Activated T-cell treated with anti-CD3 and anti-CD28 coated beads, Interleukin-2, amount 50 U/mL, for 72 hours (primary cell): ENCODE measurements at places on chromosomes 13 and 19.

GRCh38 chr19:10037367-10037766, 24.1 kb downstream of the RDH8 start:
- DNase-seq, result no peak

DNA sequence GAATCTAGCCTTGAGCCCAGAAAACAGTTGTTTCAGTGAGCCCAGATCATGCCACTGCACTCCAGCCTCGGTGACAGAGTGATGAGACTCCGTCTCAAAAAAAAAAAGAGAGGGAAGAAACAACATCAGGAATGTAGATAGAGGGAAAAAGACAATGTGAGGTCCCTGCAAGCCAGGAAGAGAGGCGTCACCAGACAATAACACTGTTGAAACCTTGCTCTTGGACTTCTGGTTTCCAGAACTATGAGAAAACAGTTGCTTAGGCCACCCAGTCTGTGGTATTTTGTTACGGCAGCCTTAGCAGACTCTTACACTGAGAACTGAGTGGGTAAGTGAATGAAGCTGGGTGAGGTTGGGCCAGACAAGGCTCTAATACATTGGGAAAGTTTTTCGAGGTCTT, 64.1 kb downstream of the TNFSF11 start:
- no peak for DNase-seq

GRCh38 chr13:34943436-34944273, 1.6 kb downstream of the NBEA start:
- DNase-seq, result peak; percentile 6

DNA sequence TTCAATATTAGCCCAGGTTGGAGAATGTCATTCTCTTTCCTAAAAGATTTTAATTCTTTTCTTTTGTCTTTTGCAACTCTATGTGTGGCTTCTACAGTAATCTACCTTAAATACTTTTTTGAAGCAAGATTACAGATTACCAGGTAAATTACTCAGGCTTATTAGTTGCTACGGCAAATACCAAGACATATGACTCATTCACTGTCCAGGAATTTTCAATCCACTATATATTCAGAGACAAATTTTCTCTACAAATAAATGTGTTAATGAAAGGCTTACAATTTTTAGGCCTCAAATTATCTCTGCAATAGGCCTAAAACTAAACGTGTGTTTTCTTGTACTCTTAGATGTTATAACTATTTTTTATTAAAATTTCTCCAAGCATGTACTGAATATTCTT, 631.3 kb downstream of the DIAPH3 start:
- no peak for DNase-seq

DNA sequence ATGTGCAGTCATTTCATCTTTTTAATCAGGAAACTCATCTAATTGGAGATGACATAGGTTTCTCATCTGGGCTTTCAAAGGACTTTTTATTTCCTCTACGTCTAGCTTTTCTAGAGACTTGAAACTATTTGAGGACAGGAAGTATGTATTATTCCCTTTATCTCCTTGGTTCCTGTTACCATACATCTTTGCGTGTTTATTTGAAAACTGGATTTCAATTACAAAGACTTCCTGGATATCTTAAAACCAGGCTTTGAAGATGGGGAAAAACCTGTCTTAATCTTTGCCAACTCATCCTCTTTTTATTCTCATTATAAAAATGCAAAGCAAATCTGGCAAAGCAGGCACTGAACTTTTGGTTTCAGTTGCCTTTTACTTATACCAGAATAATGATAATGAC, 130.5 kb downstream of the LMO7 start:
- no peak for DNase-seq

DNA sequence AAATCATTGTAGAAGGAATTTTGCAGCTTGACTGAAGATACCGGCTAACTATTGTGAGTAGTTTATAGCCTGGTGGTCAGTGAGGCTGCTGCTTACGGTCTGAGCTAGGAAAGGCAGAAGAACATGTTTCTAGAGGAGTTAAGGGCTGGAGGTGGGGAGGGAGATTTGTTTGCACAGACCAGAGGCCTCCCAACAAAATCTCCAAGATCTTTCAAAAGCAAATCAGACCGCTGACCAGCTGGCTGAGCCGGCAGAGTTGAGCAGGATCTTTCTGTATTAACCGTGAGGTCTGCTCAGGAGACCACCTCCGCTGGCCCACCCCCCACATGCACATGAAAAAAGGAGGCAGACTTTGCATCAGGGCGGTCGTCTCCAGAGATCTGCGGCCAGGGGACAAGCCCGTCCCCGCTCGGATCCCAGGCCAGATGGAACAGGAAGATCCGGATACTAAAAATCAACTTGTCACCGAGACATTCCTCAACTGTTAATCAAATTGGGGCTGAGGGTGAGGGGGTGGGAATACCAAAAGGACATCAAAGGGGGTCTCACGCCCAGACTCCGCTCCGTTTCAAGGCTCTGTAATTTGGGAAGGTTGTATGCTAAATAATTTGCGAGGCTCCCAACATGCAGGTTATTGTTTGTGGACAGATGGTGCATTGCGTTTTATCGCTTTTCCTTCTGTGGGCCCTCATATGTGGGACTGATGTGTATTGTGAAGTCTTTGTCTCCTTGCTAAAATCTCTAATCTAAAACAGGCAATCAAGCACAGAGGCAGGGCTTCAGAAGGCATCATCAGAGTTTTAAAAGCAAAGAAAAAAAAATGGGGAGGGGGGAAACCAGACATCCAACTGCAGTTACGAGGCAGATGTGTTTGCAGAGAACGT, 319.0 kb downstream of the ZNF536 start:
- no peak for DNase-seq

GRCh38 chr13:23871616-23872220, 17.5 kb downstream of the MIPEP start:
- DNase-seq, result no peak

- no peak for DNase-seq
Observed at GRCh38 chr13:49348751-49349150, 95.1 kb downstream of the CAB39L start.

- no peak for DNase-seq
Observed at GRCh38 chr13:67538906-67539305, 308.8 kb upstream of the PCDH9 start.

DNA sequence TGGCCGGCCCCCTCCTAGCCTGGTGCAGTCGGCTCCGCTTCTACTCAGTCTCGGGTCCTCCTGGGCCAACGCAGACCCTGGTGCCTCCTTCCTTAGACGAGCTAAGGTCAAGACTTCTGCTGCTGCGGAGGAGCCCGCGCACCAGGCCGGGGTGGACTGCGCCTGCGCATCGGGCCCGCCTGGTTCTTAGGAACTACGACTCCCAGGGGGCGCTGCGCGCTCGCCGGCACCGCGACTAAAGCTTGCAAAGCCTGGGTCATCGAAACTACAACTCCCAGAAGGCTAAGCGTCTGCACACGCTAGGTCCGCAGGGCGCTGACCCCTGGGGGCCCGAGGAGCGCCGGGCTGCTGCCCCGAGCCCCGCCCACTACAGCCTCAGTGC, at the start of gene ZNF835:
ZNF835 (minus strand) TSS at position 145 of the 382 bp plus-strand sequence. CDS start 6,559 bp downstream, outside the sequence.
- DNase-seq, result peak; percentile 86

GRCh38 chr19:57563547-57563946, 3.9 kb upstream of the ZNF550 start:
- DNase-seq, result no peak

DNA sequence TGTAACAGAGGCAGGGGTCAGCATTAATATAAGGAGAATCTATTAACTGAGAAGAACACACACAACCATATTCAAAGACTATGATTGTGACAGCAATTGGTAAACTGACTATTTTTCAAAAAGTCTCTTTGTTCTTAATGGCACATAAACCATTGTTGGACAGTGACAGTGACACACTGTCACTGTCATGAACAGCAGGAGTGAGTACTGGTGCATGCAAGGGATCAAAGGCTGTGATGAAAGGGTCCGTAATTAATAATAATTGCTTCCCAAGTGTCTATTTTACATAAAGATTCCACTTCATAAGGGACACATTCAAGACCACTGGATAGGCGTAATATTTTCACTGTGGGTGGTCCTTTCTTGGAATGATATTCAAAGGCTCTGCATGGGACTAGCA, 50.7 kb downstream of the LHFPL6 start:
- no peak for DNase-seq

DNA sequence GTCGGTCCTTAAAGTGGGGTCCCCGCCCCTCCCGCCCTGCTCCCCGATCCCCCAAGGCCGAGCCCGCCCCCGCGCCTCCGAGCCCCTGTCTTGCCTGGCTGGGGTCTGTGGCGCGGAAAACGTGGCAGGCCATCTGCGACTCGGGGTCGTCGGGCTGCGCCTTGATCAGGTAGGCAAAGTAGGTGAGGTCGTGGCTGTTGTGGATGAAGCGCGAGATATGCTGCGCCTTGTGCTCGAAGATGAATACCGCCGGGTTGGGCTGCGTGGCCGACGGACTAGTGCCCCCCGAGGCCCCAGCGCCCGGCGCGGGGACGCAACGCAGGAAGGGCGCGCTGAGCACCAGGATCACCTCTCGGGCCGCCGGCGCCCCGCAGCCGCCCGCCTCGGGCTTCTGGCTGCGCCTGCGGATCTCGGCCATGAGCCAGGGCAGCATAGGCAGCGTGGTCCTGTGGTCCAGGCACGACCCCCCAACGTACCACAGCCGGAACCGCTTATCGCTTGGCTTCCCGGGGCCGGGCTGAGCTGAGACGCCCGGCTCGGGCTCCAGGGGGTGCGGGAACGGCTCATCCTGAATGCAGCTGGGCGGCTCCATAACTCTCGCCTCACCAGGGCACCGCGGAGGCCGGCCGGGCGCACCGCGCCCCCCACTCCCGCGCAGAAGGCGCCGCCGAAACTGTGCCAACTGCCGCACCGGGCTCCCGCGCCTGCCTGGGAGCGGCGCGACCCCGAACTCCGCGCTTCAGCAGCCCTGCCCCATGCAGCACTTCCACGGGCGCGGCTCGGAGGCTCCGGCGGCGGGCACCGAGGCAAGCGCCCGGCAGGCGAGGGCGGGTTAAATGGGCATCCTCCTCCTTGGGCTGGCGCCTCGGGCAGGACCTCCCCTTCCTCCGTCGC, 546 bp downstream of the TBC1D4 start:
- DNase-seq, result peak; percentile 34

GRCh38 chr13:110466266-110466915, 95.1 kb downstream of the RAB20 start:
- no peak for DNase-seq

- DNase-seq, result no peak
Observed at GRCh38 chr13:106455777-106456176, 79.7 kb downstream of the EFNB2 start.

DNA sequence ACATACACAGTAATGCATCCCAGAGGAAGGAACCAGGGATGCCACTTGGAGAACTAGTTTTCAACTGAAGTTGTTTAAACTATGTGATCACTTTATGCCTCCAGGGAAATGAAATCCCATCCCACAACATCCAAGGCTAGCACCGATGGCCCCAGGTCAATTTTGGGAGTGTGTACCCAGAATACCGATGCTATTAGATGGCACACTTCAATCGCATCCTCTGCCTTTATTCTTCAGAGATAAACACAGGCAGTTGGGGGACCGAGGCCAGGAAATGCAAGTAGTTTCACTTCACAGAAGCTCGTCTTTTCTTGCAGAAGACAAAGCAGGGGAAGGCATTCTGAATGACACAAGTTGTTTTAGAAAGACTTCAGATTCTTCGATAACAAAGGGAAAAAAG, 13.8 kb downstream of the STK24 start:
- no peak for DNase-seq

DNA sequence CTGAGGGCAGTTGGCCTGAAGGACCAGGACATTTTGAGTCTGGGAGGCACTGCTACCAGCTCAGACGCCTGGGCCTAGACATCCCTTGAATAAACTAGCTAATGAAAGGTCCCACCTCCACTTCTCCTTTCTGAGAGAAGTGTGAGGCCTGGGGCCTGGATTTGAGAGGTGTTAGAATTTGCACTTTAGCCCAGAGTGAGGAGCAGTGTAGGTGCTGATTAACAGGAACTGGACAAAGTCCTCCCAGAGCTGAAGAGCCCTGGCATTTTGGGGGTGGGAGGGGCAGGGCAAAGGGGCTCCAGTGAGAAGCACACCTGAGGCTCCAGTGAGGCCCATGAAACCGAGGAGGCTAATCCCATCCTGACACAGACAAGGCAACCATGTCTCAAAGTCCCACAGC, 15.2 kb upstream of the SLC1A5 start:
- no peak for DNase-seq

GRCh38 chr19:18672606-18673337, 10.7 kb upstream of the CRTC1 start:
- no peak for DNase-seq

DNA sequence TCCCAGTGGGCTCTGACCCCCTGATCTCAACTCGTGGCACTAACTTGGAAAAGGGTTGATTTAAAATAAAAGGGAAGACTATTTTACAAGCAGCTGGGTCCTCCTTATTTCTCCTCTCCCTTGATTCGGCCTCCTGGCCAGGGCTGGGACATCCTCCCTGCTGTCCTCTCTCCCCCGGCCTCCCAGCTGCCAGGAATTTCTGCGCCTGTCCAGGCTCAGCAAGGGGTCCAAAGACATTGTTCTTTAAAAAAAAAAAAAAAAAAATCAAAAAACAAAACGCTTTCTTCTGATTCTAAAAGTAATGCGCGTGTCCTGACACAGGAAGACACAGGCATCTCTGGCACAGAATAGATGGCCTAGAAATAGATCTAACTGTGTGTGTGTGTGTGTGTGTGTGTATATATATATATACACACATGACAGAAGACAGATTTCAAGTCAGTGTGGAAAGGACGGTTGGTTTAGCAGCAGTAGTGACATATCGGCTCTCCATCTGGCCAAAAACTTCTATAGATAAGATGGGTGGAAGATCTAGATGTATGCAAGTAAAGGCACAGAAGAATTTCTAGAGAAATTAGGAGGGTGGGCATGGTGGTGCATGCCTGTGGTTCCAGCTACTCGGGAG, 12.3 kb upstream of the LENG8 start:
- DNase-seq, result no peak

- peak; percentile 71 for DNase-seq
Observed at GRCh38 chr13:46126552-46127357, 21.9 kb upstream of the CPB2 start.

- no peak for DNase-seq
Observed at GRCh38 chr13:95221971-95222732, 79.1 kb downstream of the ABCC4 start.

DNA sequence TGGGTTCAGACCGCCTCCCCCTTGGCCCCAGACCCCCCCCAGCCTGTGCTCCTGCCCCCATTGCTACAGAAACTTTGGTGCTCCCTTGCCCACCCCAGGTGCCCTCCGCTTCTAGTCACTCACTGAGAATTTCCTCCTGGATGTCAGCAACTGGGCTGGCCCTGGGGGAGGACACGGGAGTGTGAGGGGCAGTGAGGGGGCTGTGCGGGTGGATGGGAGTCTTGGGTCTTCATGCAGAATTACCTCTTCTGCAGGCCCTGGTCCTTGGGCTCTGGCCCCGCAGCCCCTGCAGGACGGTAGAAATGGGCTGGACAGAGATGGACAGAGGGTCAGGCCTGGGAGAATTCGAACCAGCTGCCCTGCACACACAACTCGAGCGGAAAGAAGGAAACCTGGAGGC, 4.8 kb downstream of the LILRB5 start:
- DNase-seq, result no peak

DNA sequence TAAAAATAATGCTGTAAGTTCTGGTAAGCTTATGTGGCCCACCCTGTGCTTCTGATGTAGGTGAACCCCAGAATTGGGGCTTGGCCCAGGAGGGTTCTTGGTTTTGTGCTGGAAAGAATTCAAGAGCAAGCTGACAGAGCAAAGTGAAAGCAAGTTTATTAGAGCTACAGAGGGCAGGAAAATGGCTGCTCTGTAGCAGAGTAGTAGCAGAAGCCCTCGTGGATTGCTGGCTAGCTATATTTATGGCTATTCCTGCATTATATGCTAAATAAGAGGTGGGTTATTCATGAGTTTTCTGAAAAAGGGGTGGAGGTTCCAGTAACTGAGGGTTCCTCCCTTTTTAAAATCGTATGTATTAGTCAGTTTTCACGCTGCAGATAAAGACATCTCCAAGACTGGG, 20.6 kb upstream of the ZNF599 start:
- DNase-seq, result no peak

- no peak for DNase-seq
Observed at GRCh38 chr13:31485183-31485582, 254.1 kb upstream of the RXFP2 start.
